ENCODE measurements at places on chromosomes 6 and 20.
A peak's percentile ranks its signal among the peaks of the same experiment; 100 is the strongest.

GRCh38 chr6:7550433-7550801, 8.9 kb downstream of the DSP start:
- DNase-seq: no peak

DNA sequence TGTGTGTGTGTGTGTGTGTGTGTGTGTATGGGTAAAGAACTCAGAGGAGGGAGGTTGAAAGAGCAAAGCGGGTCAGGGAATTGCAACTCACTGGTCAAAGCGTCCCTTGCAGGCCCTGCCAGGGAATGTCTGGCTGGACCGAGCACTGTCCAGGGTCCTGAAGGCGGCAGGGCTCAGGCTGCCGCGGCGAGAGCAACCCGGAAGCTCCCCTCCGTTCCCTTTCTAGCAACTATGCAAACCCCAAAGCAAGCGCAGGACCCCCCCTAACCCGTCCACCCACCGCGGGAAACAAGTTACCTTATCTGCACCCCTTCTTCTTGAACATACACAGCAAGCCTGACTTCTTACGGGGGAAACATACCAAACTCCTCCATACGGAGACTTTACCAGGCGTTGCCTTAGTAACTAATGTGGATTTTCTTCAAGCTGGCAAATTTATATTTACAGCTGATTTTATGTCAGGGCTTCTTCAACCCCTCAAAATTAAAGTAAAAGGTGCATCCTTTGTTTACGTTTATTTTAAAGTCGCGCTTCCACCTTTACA, 538 bp upstream of the GRM1 start:
- DNase-seq: peak; percentile 31

GRCh38 chr6:46324706-46325105, 153.9 kb upstream of the ENPP5 start:
- no peak for DNase-seq

GRCh38 chr20:58649288-58650180, 1.5 kb upstream of the STX16 start:
- DNase-seq: no peak

- DNase-seq: peak; percentile 61
Measured at GRCh38 chr6:82040405-82041221, 206.9 kb downstream of the IBTK start.

DNA sequence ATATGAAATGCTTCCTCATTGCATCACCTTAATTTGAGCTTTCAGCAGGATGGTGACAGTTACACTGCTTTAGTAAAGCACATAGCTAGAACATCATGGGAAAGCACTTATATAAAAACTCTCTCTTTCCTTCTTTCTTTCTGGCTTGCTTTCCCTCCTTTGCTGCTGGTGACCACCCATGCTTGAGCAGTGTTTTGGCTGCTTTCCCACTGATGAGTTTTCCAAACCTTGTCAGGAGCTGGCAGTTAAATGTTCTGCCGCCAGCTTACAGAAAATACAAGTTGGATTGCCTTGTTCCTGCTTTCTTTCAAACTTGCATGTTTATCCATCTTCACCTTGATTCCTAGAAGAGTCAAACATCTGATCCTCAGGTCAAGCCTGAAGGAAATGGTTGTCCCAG, 323.9 kb downstream of the FOXA2 start:
- DNase-seq: no peak

GRCh38 chr6:124984668-124985338, 22.6 kb downstream of the RNF217 start:
- no peak for DNase-seq

GRCh38 chr20:58389324-58389967, 417 bp downstream of the VAPB start:
- no peak for DNase-seq

- peak; percentile 73 for DNase-seq
Measured at GRCh38 chr6:139291813-139292619, at the start of gene TXLNB. TSS of gene TXLNB (minus strand) at chr6:139291998. CDS start at chr6:139288899, 3,099 bp downstream.

GRCh38 chr6:82783587-82784236, 281.9 kb downstream of the UBE3D start:
- no peak for DNase-seq

DNA sequence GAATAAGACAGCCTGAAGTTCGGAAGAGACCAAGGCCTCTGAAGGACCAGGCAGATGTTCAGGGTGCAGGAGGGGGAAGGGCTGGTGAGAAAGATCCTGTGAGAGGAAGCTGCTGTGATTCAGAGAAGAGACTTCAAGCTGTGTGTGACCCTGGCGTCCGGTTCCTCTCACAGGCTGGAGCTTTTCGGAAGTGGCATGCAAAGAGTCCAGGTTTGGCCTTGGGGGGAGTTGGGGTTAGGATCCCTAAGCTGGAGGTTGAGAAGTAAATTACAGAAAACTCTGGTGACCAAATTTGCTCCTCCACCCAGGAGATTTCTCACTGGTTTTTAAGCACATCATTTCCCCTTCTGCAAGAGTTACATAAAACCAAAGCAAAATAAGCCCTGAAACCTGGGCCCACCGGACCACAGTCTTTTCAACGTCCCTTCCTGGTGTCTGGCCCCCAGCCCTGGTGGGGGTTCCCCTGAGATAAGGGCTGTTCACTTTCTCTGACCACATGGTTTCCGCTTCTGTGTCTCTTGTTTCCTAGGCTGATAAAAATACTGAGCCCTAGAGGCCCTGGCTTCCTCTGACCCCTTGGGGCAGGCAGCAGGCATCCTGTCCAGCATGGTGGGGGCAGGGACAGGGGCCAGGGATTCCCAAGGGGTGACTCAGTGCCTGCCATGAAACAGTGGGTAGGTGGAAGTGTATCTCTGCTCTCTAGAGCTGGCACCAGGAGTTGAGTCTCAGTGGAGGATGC, 12.0 kb upstream of the LTA start:
- DNase-seq: no peak

DNA sequence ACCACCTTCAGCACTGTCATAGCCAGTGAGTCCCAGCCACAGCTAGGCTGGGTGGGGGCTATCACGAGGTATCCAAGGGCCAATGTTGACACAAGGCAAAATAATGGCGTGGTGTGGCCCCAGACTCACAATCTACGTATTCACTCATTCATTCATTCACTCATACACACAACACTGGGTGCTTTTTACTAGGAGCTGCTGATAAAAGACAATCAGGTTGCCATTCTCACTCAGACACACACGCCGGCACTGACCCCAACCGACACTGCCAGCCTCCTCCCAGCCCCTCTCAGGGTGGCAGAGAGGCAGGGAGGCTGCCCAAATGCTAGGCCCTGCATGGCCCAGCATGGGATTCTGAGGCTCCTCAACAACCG, 1.5 kb upstream of the C20orf144 start:
- DNase-seq: no peak

DNA sequence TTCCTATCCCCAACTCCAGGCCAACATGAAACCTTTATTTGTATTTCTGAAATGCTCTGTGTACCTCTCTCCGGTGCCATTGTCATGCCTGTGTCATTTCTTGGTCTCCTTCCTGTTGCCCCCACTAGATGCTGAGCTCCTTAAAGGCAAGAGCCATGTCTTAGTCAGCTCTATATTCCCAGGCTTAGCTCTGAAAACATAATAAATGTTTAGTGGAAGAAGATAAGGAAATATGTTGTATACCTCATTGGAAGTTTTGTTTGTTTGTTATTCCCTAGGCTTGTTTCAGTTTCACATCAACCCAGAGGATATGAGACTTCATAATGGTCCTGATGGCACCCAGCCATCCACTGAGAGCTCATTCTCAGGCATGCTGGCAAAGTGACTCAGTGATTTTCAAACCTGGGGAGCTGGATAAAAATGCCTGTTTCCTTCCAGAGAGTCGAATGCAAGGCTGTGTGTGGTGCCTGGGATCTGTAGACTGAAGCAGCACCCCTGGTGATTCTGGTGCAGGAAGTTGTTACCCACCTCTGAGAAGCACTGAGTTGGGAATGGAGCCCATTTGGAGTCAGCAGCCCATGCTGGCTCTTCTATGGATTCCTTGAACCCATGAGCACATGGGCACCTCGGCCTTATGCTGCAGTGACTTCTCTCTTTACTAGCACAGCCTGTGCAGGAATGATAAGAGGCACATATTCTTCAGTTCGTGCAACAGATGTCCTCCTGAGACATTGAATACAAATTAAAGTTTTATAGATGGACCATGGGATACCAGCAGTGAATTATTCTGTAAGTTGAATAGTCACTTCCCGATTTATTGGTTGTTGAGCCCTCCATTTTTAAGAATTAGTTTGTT, 205.2 kb downstream of the FARS2 start:
- peak; percentile 59 for DNase-seq

- peak; percentile 83 for DNase-seq
Measured at GRCh38 chr6:26022132-26022472, 59.5 kb downstream of the TRIM38 start.

Data from stromal cell of bone marrow (primary cell).